ENCODE measurements at places on chromosomes 3 and 15.

DNA sequence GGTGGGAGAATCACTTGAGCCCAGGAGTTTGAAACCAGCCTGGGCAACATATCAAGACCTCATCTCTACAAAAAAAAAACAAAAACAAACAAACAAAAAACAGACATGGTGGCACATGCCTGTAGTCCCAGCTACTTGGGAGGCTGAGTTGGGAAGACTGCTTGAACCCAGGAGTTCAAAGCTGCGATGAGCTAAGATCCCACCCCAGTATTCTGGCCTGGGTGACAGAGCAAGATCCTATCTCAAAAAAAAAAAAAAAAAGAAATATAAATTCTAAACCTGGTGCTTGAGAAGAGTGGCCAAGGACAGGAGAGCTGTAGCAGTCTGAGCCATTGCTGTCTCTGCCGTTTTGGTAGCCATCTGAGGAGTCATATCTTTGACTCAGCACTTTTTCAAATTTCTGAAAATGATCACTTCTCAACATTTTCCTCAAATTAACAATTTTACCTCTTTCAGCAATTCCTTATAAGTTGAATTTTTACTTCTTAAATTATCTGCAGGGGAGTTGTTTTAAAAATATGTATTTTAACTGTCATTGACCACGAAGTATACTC, 3.6 kb upstream of the DENND4A start:
- DNase-seq: peak; percentile 68

GRCh38 chr3:87225659-87226058, 1.4 kb upstream of the CHMP2B start:
- DNase-seq: no peak

DNA sequence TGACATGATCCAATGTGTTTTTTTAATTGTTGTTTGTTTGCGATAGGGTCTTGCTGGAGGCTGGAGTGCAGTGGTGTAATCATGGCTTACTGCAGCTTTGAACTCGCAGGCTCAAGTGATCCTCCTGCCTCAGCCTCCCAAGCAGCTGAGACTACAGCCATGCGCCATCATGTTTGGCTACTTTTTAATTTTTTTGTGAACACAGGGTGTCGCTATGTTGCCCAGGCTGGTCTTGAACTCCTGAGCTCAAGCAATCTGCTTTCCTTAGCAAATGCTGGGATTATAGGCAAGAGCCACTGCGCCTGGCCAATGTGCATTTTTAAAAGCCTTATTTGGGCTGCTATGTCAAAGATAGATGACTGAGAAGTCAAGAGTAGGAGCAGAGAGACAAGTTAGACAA, 123.0 kb downstream of the EDEM1 start:
- DNase-seq: no peak

DNA sequence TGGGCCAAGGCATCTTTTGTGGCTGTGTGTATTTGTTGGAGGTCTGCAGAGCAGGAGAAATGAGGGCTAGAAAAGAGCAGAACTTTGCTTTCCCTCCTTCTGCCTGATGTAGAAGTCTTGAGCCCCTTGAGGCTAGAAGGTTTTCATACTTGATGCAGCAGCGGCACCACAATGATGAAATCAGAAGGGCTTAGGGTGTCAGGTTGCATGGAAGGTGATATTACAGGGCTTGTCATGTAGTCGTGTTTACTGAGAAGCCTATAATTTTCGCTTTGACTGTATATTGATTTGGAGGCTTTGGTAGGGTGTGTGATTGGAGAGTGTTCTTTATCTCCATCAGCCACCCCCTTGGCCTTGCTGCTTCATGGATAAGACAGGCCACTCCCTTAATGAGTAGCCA, 339.8 kb downstream of the THSD4 start:
- no peak for DNase-seq

DNA sequence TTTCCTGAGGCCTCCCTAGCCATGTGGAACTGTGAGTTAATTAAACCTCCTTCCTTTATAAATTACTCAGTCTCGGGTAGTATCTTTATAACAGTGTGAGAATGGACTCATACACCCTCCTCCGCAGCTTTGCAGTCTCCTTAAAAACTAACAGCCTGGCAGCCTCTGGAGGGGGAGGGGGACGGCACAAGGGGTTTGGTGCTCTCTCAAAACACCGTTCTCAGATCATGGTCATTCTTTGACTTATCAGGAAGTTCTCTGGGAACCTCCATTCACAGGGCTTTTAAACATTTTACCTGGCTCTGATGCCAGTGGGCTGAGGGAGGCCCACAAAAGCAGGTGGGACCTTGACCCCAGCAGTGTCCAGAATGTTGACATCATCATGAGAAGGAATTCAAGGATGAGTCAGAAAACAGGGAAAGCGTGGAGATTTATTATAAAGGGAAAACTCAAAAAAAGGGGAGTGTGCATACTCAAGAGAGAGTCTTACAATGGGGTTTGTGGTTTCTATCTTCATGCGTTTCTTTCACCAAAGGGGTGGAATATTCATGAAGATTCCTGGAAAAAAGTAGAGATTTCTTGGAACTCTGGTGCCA, 43.9 kb downstream of the ONECUT1 start:
- no peak for DNase-seq

DNA sequence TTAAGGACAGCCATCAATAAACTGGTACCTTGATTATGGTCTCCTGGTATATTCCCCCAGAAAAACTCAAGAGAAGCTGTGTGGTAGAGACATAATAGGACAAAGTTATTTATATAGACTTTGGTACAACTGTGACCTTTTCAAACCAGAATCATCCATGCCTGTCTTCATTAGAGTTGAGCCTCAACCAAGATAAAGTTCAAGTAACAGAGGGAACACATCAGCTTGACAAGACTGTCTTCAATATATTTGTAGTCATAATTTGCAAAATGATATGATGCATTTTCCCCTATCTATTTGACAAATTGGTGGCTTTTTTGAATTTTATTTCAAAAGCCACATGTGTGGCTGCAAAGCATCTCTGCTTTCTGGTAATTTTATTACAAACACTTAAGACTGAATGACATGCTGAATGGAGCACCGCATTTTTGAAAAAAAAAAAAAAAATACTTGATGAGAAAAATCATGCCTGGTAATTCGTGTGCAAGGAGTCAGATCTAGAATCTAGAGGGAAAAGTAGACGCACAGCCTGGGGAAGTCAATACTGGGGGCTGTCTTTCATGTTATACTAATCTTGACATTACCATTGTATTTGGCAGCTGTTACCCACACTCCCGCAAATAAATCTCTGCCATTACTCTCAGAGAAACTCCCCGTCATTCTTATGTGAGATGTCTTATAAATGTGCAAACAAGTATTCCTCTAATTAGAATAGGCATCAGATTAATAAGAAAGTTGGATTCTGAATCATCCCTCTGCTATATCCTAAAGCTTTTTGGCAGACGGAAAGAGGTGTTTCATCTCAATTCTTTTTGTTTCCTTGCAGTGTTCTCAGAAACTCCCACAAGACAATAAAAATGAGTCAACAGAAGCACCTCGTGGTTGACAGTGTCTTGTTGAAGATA, 554.8 kb upstream of the CBLB start:
- DNase-seq: no peak

DNA sequence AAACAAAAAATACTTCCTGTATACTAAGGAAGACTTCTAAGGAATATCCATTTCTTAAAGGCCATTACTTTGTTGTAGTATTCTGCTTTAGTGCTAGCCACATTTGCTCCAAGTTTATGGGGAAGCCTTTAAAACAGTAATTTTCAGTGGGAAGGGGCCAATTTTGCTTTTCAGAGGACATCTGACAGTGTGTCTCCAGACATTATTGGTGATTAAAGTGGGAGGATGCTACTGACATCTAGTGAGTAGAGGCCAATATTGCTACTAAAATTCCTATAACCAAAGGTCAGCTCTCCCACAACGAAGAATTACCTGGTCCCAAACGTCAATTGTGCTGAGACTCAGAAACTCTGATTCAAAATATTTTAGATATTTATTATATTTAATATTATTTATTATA, 24.8 kb downstream of the SLC28A2 start:
- DNase-seq: peak; percentile 9

- DNase-seq: no peak
These were observed 12.2 kb downstream of the PROS1 start for GRCh38 chr3:93961489-93961888.

- no peak for DNase-seq
These were observed 55.8 kb downstream of the HHLA2 start for GRCh38 chr3:108352176-108352575.

DNA sequence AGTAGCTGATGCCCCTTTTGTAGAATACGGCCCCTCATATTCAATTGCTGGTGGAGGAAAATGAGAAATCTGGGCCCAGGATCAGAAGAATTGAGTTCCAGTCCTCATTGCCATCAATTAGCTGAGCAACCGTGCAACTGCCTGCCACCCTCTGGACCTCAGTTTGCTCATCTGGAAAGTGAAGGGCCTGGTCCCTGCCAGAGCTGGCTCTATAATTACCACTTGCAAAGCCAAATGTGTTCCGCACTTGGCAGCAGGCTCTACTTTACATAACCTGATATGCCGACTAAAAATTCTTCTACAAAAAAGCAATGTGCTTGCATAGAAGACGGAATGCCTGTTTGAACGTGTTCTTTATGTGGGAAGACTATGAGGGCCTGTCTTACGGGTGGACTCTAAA, 8.6 kb upstream of the ITGB5 start:
- DNase-seq: no peak

DNA sequence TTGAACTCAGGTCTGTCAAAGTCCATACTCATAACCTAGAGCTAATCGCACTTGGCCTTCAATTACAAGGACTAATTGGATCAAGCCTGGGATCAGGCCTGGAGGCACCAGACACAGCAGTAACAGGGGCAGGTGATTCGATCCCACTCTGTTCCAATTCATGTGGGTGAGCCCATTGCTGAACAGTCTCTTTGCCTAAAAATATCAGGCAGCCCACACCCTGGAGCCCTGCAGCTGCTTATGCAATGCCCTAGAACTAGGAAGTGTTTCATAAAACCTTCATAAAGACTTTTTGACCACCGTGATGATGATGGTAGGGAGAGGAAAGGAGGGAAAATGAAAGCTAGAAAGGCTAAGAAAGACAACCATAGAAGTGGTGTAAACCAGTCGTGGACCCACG, 47.8 kb upstream of the NEO1 start:
- no peak for DNase-seq

DNA sequence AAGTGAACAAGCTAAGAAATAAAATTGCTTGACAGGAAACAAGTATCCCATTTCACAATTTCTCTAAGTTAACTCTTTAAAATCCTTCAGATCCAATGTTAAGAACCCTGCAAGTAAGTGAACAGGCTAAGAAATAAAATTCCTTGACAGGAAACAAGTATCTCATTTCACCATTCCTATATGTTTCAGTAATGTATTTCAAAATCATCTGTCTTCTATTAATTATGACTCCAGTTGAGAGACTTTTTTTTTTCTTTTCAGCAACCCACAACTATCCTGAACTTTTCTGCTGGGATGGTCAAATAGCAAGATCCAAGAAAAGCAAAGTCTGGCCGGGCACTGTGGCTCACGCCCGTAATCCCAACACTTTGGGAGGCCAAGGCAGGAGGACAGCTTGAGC, 2.4 kb upstream of the SLC12A6 start:
- DNase-seq: no peak

Data from hematopoietic multipotent progenitor cell treated with erythropoietin and hydrocortisone succinate and interleukin-3 and kit ligand, for 15 days (in vitro differentiated cells).